ENCODE measurements at places on chromosomes 13 and 19.

- no peak for DNase-seq
Observed at GRCh38 chr19:35977446-35978222, 17.4 kb upstream of the SDHAF1 start.

GRCh38 chr19:2063824-2064223, 12.8 kb upstream of the MKNK2 start:
- no peak for DNase-seq

- DNase-seq = no peak
Observed at GRCh38 chr13:49933511-49933910, 2.6 kb downstream of the SPRYD7 start.

GRCh38 chr13:114263578-114263977, 17.8 kb upstream of the UPF3A start:
- DNase-seq = no peak

- DNase-seq = peak; percentile 54
Observed at GRCh38 chr13:40377783-40378182, 288.7 kb downstream of the FOXO1 start.

GRCh38 chr13:74511523-74511922, 377.3 kb upstream of the KLF12 start:
- no peak for DNase-seq

- DNase-seq = no peak
Observed at GRCh38 chr13:25280396-25280795, 6.9 kb downstream of the MTMR6 start.

- DNase-seq = peak; percentile 71
Observed at GRCh38 chr19:53906211-53907192, 2.6 kb upstream of the CACNG7 start.

GRCh38 chr13:35906636-35907035, 224.5 kb downstream of the DCLK1 start:
- DNase-seq = no peak

- DNase-seq = no peak
Observed at GRCh38 chr13:99996381-99996973, 14.9 kb downstream of the ZIC2 start.

DNA sequence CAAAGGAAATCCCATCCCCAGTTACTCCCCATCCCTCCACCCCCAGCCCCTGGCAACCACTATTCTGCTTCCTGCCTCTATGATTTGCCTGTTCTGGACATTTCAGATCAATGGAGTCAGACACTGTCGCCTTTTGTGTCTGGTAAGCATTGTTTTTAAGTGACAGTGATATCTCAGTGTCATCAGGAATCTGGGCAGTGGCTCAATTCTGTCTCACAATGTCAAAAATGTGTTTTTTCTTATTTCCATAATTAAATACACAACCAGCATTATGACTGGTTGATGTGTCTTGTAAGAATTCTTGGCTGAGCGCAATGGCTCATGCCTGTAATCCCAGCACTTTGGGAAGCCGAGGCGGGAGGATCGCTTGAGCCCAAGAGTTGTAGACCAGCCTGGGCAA, 20.2 kb upstream of the PGLS start:
- DNase-seq = no peak

- DNase-seq = no peak
Observed at GRCh38 chr13:44920013-44920412, 69.3 kb downstream of the NUFIP1 start.

GRCh38 chr19:10271543-10272086, 695 bp downstream of the ICAM1 start:
- DNase-seq = peak; percentile 21

- DNase-seq = no peak
Observed at GRCh38 chr13:114031631-114032030, 57.8 kb upstream of the C13orf46 start.

DNA sequence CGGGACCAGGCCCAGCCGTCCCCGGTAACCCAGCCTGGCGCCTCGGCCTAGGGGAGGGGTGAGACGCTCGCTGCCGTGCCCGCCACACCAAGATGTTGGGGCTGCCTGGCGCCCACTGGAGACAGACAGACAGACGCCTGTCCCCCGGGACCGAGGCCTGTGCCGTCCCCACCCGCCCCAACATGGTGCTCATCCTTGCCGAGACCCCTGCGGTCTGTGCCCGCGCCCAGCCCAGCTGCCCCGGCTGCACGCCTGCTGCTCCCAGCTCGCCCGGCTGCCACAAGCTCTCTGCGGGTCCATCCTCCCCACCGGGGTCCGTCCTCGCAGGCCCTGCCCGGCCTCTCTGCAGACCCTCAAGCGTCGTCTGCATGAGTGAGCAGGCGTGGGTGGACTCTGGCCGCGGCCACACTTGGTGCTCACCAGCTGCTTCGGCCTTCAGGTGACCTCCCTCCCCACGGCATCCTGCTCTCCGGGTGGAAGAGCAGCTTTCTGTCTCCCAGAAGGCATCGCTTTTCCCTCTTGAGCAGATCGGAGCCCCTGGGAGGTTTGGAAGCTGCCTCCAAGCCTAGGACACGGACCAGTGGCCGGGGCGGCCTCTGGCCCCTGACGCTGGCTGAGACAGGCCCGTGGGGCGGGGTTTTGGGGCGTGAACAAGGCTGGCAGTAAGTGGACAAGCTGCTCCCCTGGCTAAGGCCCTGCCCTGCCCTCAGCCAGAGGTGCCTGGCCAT, 6.7 kb upstream of the TMPRSS9 start:
- DNase-seq = no peak

- DNase-seq = peak; percentile 84
Observed at GRCh38 chr19:17215127-17215971, at the start of gene USE1. Gene USE1 (plus strand): TSS chr19:17215357. CDS start chr19:17215406, 49 bp downstream.

DNA sequence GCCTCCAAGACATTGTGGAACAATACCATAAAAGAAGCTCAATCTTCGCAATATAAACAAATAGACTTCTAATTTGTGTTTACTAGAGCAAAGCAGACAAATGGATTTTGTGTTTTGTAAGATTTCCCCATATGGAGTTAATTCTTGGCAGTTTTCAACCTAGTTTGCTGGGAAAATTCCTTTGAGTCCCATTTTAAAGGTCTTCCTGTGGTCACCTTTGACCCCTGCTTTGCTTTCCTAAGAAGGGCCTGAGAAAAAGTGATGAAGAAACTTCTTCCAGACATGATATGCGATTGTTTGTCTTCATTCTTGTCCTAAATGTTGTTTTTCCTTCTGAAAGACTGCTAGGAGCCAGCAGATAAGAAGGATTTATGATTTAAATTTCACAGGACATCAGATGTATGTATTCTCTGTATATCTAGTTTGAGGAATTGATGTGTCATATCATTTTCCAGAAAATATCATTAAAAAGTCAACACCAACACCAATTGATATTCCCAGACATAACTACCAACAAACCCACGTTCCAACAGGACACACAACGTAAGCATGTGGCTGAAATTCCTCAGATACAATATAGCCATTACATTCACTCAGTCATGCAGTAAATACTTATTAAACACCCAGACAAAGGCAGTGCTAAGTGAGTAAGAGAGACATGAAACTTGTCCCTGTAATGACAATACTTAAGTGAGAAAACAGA, 276.4 kb downstream of the LHFPL6 start:
- DNase-seq = no peak

GRCh38 chr13:72737033-72737432, 9.3 kb downstream of the BORA start:
- no peak for DNase-seq

All from stimulated activated CD4-positive, alpha-beta T cell treated with anti-CD3 and anti-CD28 coated beads, Interleukin-4, amount 100 ng/mL, for 4 hours (primary cell).